ENCODE measurements at places on chromosomes 3 and 15.

GRCh38 chr3:192181151-192181550 lies 546.2 kb downstream of the FGF12 start:
- DNase-seq: no peak

GRCh38 chr3:123096731-123097130 lies 29.9 kb downstream of the PDIA5 start:
- no peak for DNase-seq

DNA sequence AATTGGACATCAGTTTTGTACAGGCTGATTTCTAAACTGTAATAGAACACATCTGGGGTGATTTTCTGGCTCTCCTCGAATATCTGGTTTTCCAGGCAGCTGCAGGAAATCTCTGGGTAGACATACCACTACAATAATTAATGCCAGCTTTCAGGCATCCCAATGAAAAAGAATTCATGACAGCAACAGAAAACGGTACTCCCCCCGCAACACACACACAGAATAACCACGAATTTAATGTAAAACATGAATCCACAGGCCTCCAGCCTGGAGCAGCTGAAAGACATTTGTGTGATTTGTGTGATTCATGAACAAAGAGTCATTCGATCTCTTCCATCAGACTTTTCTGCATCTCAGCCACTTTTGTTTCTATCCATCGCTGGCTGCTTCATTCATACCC lies 262.2 kb downstream of the MAGI1 start:
- DNase-seq: no peak

- no peak for DNase-seq
Observed at GRCh38 chr3:79810581-79810980, 42.8 kb upstream of the ROBO1 start.

GRCh38 chr15:57537488-57538264 lies 54.0 kb upstream of the MYZAP start:
- DNase-seq: peak; percentile 34

DNA sequence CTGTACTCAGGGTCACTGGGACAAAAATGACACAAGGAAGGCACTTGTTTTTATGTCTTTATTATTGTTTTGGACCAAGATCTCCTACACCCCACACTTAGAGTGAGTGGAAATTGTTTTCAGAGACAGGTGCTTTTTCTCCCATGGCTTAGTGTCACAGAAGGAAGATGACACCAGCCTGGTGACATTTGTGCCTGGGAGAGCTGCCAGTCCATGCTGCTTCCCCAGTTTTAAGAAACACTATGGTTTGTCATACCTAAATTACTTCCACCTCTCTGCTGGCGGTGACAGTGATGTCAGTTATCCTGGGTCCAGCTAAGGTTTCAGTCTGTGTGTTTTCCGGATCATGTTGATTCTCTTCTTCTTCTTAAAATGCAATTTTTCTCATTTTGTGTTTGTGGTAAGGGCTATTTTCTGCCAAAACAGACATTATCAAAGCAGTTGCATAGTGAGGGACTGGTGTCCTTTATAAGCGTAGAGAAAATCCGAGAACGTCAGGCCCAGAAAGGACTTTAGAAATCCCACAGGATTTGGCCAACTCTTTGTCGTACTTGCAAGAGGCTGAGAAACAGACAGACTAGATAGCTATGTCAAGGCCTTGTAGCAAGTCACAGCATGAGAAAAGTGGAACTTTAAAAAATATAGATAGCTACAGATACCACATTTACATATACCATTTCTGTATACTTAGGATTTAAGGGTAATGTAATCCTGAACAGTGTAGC lies 149.5 kb downstream of the TP63 start:
- no peak for DNase-seq

DNA sequence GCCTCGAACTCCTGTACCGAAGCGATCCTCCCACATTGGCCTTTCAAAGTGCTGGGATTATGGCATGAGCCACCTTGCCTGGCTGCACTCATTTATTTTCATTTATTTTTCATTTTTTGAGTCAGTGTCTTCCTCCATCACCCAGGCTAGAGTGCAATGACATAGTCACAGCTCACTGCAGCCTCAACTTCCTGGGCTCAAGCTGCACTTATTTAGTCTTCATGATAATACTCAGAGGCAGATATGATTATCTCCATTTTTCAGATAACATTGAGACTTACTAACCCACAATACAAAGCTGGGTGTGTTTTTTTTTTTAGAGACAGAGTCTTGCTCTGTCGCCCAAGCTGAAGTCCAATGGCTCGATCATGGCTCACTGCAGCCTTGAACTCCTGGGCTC lies 10.0 kb downstream of the PRKCI start:
- DNase-seq: no peak

- DNase-seq: no peak
Observed at GRCh38 chr3:183392186-183393034, 36.0 kb downstream of the MCF2L2 start.

GRCh38 chr15:51054535-51054934 lies 40.2 kb downstream of the TNFAIP8L3 start:
- no peak for DNase-seq

DNA sequence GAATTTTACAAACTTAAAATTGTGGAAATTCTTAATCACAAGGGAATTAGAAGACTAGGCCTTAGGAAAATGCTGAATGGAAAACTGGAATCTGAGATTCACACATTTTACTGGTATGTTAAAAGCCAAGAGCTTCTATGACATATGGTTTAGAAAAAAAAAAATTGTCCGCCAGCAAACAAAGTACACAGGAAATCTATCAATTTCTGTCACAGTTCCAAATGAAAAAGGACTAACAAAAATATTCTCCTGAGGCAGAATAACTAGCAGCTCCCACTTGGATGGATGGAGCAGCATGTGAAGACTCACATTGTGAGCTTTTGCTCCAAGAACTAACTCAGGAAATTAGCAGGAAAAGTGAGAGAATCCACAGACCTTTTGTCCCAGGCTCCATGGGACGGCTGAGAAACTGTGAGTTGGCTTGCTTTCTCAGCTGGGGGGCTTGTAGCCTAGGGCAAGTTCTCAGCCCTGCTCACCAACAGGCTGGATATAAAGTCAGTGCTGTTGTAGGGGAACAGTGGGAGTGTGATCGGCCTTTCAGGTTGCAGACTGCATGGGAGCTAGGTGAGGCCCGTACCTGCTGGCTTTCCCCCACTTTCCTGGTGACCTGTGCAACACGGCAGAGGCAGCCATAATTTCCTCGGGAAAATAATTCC lies 731.1 kb upstream of the SGO1 start:
- DNase-seq: no peak

Measured in SHP77 treated with DMSO at 0.1 percent for 48 hours (cell line).